ENCODE measurements at places on chromosomes 4 and X.

DNA sequence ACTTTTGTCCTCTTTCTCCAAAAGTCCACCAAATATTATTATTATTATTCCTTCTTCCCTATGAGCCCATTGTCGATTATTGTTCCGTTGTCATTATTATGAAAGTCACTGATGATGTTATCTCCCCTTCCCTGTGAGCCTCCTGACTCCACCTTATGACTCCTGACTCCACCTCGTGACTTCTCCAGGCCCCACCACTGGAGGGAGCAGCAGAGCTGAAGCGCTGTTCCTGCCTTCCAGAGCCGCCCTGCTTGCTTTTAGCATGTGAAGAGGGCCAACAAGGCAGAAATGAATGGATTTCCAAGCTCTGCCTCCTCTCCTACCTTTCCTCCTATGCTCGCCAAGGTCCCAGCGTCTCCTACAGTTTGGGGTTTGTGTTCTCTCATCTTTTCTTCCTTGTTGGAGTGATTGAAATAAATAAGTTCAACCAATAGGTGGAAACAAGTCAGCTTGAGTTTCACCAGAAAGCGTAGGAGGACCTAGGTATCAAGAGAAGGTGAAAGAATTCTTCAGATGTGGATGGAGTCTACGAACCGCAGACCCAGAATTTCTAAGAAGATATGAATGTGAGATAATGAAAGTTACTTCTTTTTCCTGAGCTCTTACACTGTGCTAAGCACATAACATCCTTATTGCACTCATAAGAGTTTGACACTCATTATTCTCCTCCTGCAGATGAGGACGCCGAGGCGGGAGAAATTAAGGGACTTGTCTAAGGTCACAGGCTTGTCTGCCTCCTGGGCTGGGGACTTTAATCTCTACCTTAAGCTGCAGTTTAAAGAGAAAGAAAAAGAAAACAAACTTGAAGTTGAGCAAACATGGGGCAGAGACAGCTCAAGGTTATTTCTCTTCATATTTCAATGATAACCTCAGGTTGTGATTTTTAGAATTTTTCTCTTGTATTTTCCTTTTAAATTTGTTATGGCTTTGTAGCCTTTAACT, 26.1 kb downstream of the IGSF1 start:
- no peak for DNase-seq

- no peak for DNase-seq
Measured at GRCh38 chrX:109190542-109190941, 291.3 kb downstream of the GUCY2F start.

- DNase-seq = no peak
Measured at GRCh38 chr4:139455126-139455538, 1.2 kb downstream of the RAB33B start.

GRCh38 chr4:152485726-152486276, 50.1 kb downstream of the FBXW7 start:
- DNase-seq = no peak

DNA sequence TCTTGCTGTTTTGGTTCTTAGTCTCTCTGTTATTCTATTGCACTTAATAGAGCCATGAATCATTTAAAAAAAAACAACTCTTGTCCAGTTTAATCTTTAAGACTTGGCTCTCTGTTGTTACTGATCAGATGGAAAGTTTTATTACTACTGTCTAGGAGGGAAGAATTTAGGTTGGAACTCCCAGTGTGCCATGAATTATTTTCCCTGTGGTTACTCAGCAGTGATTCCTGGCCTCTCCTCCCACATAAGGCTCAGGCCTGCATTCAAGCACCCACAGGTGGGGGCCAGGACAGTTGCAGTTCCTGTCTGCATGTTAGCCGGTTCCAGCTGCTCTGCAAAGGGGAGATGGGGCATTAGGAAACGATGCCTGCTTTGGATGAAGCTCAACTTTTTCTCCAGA, 29.8 kb upstream of the ESX1 start:
- no peak for DNase-seq
